ENCODE measurements at places on chromosomes 6 and 20.
A peak's percentile ranks its signal among the peaks of the same experiment; 100 is the strongest.

GRCh38 chr6:57158658-57159057 is 13.5 kb upstream of the BAG2 start:
- DNase-seq, result no peak

DNA sequence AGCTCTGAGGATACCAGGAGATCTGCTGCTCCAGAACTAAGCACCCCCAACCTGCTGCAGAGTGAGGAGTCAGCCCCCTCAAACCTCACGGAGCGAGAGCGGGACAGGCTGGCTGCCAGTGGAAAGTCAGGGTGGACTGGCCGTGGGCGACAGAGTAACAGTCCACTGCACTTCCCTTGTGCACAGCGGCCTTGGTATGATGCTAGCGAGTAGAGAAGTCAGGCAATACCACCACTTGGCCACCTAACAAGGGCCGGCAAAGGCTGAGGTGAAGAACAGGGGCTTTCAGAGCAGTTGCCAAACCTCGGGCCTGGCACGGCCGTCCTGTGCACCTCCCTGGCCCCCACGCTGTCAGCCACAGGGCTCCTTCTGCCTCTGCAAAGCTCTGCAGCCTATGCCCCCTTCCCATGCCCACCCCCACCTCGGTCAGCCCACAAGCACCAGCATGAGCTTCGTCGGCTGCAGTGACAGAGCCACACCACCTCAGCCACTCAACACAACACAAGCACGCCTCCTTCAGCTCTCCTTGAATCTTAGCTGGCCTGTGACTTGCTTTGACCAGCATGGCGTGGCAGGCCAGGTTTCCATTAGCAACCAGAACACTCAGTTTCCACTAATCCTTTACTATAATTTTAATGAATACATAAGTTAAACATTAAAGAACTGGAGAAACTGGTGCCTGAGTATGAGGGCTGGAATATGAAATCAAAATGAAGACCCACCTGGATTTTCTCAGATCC is 127.6 kb upstream of the SNX9 start:
- no peak for DNase-seq

DNA sequence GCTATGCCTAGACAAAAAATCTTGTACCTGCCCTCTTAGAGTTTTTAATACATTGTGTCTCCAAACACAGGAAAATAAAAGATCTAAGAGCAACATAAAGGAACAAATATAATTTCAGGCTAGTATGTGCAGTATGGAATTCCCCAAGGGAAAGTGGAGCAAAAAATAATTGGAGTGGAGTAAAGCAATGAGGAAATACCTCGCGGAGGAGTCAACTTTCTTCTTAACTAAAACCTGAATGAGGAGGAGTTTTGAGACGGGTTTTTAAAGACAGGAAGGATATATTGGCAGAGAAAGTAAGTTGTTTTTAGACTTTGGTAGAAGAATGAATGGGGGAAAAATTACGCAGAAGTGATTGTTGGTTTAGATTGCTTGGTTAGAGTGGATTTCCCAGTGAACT is 14.0 kb downstream of the HIVEP1 start:
- no peak for DNase-seq

DNA sequence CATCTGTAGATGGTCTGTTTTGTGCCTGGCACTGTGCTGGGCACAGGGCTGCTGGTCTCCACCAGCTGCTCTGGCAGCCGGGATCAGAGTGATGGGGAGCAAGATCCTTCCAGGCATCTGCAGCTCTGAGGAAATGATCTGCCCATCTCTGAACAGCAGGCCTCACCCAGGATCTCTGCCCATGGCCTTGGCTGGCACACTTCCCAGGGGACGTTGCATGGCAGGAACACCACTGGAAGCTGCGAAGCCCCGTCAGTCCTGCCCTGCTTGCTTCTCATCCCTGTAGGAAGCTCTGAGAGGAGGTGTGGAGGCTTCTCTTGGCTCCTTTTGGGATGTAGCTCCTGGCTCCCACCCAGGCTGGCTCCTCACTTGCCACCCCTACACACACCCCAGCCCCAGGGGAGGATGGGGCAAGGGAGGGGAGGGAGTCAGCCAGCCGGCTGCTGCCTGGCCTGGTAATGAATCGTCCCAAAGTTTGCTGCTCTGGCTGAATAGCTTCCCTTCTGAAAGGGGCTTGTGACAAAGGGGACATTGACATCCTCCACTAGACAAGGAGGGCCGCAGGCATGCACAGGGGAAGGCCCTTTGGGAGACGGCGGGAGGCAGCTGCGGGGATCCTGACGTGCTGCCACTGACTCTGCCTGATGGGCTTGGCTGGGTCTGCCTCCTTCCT is 108.9 kb downstream of the VEGFA start:
- DNase-seq, result no peak

DNA sequence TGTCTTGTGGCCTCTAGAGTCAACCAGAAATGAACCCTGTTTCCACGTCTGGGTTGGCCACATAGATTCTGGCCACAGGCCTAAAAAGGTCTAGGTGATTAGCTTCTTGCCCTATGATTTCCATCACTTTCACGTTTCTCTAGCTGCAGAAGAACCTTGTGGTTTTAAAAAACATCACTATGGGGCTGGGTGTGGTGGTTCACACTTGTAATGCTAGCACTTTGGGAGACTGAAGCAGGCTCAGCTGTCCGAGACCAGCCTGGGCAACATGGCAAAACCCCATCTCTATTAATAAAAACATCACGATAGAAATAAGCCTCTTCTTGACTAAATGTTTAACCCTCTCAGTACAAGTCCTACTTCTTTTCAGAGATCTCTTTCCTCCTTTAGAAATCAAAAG is 27.6 kb downstream of the POLR1C start:
- DNase-seq, result no peak

DNA sequence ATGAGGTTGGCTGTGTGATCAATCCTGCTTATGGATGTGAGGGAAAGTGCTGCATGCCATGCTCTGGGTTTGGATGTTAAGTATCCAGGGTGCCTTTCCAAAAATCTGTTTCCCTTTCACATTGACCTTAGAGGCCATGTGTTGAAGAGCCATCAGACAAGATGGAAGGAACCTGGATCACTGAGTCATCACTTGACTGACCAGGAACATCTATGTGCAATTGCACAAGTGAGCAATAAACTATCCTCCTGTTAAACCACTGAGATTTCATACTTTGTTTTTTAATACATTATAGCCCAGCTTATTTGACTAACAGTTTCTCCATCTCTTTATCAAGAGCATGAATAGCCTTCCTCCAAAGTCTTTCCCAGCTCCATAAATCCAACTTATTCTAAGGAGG is 17.8 kb upstream of the TMEM14A start:
- no peak for DNase-seq

GRCh38 chr20:37189416-37190016 is 10.2 kb upstream of the MROH8 start:
- no peak for DNase-seq

- peak; percentile 25 for DNase-seq
Observed at GRCh38 chr20:63751471-63752271, 12.1 kb downstream of the SLC2A4RG start.

- no peak for DNase-seq
Observed at GRCh38 chr6:24255676-24256075, 102.2 kb downstream of the DCDC2 start.

DNA sequence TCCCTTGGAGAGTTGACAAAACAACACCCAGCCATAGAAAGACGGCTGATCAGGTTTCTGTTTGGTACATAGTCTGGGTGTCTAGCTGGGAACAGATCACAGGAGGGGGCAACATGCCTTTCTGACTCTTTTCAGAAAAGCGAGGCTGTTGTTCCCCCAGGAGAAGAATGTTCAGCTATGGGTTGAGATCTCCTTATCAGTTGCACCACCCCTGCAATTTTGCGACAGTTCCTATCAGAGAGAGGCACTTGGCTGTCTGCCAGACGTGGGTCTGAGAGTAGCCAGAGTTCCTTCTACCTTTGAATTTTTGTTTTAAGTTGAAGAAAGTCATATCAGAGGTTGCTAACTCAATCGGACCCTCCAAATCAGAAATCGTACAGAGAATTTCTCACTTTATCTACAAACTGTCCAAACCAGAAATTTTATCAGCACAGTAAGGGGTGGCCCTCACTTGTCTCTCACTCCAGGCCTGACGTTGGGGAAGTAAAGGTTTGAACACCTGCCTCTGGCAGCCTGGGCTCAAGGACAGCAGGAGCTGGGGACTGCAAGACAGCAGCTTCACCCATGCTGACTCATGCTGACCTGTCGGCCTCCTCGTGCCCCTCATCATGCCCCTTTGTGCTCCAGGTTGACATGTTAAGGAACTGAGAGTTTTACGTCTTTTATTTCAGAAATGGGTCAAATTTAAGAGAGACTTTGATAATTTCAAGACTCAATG is 42.3 kb downstream of the TMC2 start:
- DNase-seq, result no peak

GRCh38 chr6:63441266-63441956 is 121.6 kb upstream of the LGSN start:
- DNase-seq, result no peak

- DNase-seq, result peak; percentile 72
Observed at GRCh38 chr20:48904566-48905296, 16.8 kb upstream of the ARFGEF2 start.

- DNase-seq, result no peak
Observed at GRCh38 chr20:41309817-41310216, 7.7 kb downstream of the ZHX3 start.

Measured in activated T-cell treated with anti-CD3 and anti-CD28 coated beads, Interleukin-2, amount 50 U/mL, for 72 hours (primary cell).